Left forelimb (tissue), 1 donor: ENCODE measurements at places on chromosomes 1 and 21.

- no peak for DNase-seq
These were observed 5.9 kb downstream of the ZNF644 start for GRCh38 chr1:91015794-91016550.

GRCh38 chr1:44408632-44409602, 3.9 kb downstream of the RNF220 start:
- DNase-seq = peak; percentile 72

GRCh38 chr21:45639206-45640000, 4.1 kb upstream of the PCBP3 start:
- DNase-seq = no peak

- DNase-seq = peak; percentile 82
These were observed 18.2 kb downstream of the PHLDA3 start for GRCh38 chr1:201450721-201451291.

DNA sequence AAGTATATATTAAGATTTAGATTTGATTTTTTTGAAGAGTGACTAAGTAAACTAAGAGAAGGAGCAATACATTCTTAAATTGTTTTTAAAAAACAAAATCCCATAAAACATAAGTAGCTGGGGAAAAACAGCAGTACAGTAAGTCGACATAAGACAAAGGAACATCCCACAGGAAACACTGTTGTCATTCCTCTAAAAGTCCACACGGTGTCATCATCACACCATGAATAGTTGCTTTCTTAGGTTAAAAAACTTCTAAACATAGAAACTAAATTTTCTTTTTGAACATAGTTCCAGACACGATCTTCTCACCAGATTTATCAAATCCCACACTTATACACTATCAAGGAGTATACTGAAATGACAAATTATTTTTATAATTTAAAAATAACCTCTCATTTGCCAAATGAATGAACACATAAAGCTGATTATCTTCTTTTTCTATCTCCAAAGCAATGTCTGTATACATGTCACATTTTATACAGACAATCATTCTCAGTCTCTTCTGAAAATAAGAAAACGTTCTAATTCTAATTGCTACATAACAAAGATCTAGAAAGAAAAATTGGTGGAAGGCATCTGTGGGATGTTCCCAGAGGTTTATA, 15.8 kb downstream of the ODF2L start:
- DNase-seq = no peak

DNA sequence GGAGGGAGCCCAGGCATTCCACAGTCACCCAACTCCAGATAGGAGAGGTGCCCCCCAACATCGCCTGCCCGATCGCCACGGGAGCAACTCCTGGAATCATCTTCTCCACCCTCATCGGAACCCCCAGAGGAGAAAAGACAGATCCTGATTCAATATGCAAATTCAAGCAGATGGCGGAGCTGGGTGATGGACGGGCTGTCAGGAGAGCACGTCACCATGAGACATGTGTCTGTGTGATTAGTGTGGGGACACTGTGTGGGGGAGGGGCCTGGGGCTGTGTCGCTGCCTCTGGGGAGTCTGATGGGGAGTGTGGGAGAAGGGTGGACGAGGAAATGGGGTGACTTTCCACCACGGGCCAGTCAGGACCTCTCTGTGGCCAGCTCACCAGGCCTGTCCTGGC, 90.2 kb upstream of the CSF3R start:
- DNase-seq = no peak

- no peak for DNase-seq
These were observed 14.4 kb upstream of the C8B start for GRCh38 chr1:56979986-56980755.

DNA sequence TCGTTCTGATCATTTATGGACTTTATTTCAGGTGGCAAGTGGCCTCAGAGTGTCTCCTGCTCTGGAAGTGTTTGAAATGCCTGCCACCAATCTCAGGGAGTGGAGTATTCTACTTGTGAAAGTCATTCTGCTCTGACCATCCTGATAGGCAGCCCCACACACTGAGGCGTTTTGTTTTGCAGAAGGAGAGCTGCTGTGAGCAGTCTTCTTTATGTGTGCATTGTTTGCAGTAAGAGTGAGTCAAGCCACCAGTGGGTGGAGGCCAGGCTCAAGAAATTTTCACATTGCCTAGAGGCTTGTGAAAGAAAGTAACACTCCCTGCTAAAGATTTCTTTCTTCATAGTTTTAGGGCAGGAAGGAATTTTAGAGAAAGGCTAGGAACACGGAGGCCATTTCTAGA, 204.4 kb downstream of the SLC35F3 start:
- DNase-seq = no peak

DNA sequence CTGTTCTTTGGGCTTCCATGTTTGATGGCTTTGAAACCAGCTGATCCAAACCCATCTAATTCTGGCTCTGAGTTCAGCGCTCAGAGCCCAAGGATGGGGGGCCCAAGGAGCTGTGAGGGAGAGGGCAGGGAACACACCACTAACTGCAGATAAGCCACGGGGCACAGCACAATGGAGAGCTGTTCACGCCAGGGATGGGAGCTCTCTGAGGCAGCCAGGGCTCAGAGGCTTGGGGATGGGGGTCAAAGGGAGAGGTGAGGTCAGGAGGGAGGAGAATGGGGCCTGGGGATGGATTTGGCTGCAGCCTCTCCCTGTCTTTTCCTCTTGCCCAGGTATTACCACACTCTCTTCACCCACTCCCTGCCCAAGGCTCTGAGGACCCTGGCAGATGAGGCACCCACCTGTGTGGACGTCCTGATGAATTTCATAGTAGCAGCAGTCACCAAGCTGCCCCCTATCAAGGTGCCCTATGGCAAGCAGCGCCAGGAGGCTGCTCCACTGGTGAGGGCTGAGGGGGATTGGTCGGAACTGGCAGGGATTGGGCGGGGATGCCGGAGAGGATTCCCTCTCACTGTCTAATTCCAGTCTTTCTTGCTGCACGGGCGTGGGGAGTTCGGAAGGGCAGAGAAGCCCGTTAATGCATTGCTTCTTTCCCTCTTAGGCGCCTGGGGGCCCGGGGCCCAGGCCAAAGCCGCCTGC, 11.3 kb downstream of the SLC30A2 start:
- DNase-seq = no peak

GRCh38 chr21:38027901-38028498, 111.7 kb upstream of the KCNJ6 start:
- DNase-seq = no peak

GRCh38 chr1:147581459-147581858, 40.2 kb downstream of the BCL9 start:
- DNase-seq = no peak

- DNase-seq = no peak
These were observed 464.8 kb downstream of the PTBP2 start for GRCh38 chr1:97186381-97186780.

- DNase-seq = peak; percentile 91
These were observed 7.7 kb downstream of the VSIG8 start for GRCh38 chr1:159854693-159855192.

GRCh38 chr1:225823811-225824261, 13.9 kb downstream of the EPHX1 start:
- no peak for DNase-seq

DNA sequence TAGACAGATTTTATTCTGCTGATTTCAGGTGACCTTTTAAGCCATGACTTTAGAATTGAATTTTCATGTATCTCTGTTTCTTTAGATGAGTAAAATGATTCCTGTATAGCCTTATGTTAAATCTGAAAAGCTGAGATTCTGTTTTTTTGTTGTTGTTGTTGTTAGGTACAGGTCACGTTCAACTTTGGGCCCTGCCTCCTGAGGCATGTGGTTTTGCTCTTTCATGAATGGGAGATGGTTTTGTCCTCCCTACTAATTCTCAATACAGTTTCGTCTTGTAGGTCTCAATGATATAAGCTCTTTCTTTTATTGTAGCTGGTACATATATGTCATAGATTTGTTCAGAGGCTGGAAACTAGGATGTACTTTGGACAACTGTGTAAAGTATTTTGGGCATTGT, 79.6 kb downstream of the CDC14A start:
- DNase-seq = no peak

GRCh38 chr1:22413799-22414198, 37.9 kb upstream of the ZBTB40 start:
- DNase-seq = no peak
